ENCODE measurements at places on chromosomes 2 and 18. TPM values are rescaled to one million over a fixed set of nuclear protein-coding genes. Genes with fewer than 3 reads are reported as not detected.

The MERTK gene
- 1.1 TPM for total RNA-seq

The ACYP2 gene
- 8.5 TPM for total RNA-seq

The NAT8 gene
- total RNA-seq, result not detected

The CCDC121 gene
- 1.6 TPM for total RNA-seq

The SKA1 gene
- 2.7 TPM for total RNA-seq

The HOXD3 gene
- total RNA-seq, result not detected

The EML6 gene
- total RNA-seq, result under 0.01 TPM

The CD207 gene
- not detected for total RNA-seq
